ENCODE measurements at places on chromosomes 16 and 17.
A peak's percentile ranks its signal among the peaks of the same experiment; 100 is the strongest.

DNA sequence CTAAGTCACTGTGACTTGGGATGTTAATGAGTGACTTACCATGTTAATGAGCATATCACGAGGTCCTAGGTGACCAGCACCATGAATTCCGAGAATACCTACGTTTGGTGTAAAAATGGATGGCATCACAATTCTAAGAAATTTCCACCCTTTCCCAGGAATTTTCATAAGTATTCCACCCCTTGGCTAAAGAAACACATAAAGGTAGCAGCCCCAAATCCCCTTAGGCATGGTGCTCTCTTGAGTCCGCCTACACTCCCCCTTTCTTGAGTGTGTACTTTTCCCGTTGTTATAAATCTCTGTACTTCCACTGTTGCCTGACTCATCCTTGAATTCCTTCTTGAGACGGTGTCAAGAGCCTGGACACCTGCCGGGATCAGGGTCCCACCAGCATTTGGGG, 504.0 kb upstream of the RBFOX1 start:
- DNase-seq, result no peak

GRCh38 chr16:50040710-50041109, 15.7 kb downstream of the CNEP1R1 start:
- DNase-seq, result no peak

DNA sequence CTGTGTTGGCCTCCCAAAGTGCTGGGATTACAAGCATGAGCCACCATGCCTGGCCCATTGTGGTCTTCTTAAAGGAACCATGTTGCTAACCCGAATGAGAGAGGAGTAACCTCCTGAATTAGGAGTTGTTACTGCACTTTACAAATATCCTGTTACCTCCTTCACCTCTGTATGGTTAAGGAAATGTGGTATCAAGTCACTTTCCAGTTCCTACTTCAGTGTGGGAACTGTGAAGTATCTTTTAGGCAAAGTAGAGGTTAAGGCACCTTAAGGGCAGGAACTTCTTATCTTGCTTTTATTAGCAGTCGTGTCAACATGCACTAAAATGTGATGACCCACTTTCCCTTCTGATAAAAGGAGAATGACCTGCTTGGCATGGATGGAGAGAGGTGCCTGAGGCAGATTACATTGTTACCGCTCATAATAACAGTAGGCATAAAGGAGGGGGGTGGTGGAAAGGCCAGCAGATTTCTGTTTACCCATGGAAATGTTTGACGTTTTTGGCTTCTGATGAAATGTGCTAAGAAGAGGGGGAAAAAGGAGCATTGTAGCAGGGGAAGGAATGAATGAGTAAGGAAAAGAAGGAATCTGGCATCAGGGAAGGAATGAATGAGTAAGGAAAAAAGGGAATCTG, 28.5 kb downstream of the FTO start:
- no peak for DNase-seq

DNA sequence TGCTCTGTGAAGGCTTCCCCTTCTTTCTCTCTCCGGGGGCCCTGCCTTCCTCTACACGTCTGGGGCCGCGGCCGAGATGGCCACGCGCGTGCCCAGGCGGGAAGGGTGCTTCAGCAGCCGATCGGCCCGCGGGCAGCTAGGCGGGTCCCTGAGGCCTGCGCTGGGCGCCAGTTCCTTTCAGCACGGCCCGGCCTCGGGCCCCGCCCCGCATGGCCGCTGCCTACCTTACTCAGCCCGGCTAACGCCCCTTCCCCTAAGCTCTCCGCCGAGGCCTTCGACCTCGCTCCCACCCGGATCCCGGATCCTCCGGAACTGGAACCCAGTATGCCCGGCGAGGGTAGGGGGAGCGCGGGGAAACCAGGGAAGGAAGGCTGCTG, 335 bp downstream of the TMEM11 start:
- peak; percentile 53 for DNase-seq

GRCh38 chr16:48231727-48232492, 12.2 kb upstream of the LONP2 start:
- peak; percentile 1 for DNase-seq
